ENCODE measurements at places on chromosomes 13 and 19.
A peak's percentile ranks its signal among the peaks of the same experiment; 100 is the strongest.

- DNase-seq, result no peak
These were observed 113.1 kb downstream of the KLF5 start for GRCh38 chr13:73171926-73172325.

DNA sequence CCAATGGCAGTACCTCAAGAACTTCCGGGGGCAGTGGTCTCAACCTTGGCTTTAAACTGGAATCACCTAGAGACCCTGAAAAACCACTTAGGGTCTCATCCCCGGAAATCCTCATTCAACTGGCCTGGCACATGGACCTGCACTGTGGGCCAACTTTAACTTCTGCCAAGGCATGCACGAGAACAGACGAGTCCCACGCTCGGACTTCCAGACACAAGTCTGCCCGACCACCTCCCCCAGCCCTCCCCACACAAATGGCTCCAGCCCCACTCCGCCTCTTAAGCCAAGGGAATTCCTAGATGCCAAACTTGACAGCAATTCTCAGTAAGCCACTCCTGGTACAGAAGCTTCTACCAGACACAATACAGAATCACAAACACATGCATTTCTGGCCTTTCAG is 114.0 kb downstream of the STK24 start:
- no peak for DNase-seq

GRCh38 chr19:45670670-45671453 is 2.8 kb downstream of the GIPR start:
- DNase-seq, result peak; percentile 60

DNA sequence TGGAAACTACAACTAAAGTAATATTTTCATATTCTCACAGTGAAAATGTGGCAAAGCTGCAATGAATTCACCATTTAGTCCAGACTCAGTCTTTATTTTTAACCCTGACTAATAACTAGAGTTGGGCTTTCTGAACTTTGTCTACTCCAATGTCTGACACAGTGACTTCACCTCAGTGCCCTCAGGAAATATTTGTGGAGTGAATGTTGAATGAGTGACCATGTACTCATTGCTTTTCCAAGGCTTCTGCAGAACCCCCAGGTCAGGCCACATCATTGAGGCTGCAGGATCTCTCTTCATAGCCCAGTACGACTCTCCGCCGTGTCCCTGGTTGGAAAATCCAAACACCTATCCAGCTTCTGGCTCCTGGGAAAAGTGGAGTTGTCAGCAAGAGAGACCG is 1.8 kb downstream of the ZNF175 start:
- no peak for DNase-seq

All from stimulated activated CD4-positive, alpha-beta T cell treated with anti-CD3 and anti-CD28 coated beads, Interleukin-4, amount 100 ng/mL, for 48 hours (primary cell).